ENCODE measurements at places on chromosomes 2 and 18.

- DNase-seq = no peak
Measured at GRCh38 chr2:230324503-230324902, 2.5 kb upstream of the SP140L start.

DNA sequence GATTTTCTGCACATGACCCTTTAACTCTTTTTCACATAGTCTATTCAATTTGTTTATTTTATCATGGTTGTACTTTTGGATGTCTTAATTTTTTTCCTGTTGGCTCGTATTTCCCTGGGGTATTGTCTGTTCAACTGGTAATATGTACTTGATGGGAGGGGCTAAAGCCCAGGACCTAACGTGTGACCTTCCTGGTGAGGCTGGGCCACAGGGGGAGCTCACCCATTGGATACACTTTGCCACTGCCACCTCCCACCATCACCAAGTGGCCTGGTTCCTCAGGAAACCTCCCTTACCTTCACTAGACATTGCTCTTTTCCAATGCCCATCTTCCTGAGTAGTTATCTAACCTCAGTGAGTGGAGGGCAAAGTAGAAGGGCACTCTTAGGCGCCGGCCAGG, 143.9 kb upstream of the LTBP1 start:
- DNase-seq = no peak

DNA sequence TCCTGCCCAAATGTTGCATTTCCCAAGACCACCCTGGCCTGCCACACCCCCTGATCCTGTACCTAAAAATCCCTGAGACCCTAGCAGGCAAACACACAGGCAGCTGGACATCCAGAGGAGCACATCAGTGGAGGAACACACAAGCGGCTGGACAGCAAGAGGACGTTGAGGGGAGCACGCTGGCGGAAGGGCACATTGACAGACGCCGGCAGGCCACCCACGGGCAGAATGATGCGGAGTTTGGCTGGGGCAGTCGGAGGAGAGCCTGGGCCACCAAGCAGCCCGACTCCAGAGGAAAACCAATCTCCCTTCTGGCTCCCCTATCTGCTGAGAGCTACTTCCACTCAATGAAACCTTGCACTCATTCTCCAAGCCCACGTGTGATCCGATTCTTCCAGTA, 47.7 kb downstream of the EMX1 start:
- no peak for DNase-seq

- no peak for DNase-seq
Measured at GRCh38 chr18:43001821-43002220, 113.7 kb downstream of the RIT2 start.

GRCh38 chr2:205860885-205861284, 178.6 kb downstream of the NRP2 start:
- no peak for DNase-seq

GRCh38 chr2:212539072-212539880, 674 bp upstream of the ERBB4 start:
- DNase-seq = no peak
